Activated T-helper 1 cell treated with anti-CD3 and anti-CD28 coated beads, Interleukin-12 subunit alpha, Interleukin-12 subunit beta, Interleukin-2, Interleukin-4 antibody, amounts not matched to agents 30 ng/mL and 10 ng/mL and 1 ng/mL, durations not matched to agents 14 hours and 24 hours and 36 hours (primary cell): ENCODE measurements at places on chromosomes 13 and 19. TPM values are rescaled to one million over a fixed set of nuclear protein-coding genes. Genes with fewer than 3 reads are reported as not detected.

DNA sequence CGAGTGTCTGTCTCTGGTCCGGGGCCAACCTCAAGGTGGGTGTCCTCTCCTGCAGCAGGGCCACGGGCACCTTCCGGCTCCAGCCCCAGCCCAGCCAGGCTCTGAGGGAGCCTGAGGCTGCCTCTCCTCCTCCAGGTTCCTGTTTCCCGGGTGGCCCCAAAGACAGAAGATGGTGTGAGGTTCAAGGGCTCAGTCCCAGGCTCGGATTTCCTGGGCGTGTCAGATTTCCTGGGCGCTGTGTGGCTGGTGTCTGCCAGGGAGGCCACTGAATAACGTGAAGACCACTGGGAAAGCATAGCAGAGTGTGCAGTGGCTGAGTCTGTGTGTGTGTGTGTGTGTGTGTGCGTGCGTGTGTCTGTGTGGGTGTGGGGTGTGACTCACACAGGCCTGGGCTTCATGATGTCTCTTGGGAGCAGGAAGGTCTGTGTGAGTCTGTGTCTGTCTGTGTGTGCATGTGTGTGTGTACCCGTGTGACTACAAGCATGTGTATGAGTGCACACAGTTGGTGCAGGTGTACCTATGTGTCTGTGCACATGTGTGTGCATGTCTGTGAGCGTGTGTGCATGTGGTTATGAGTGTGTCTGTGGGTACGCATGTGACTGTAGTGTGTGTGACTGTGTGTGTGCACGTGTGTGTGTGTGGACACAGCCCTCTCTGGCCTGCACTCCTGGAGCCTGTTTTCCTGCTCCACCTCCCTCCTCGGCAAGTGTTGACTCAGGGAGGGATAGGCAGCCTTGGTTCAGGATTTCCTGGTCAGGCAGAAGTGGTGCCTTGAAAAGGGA is 28.3 kb downstream of the CEBPA start:
- no peak for DNase-seq

DNA sequence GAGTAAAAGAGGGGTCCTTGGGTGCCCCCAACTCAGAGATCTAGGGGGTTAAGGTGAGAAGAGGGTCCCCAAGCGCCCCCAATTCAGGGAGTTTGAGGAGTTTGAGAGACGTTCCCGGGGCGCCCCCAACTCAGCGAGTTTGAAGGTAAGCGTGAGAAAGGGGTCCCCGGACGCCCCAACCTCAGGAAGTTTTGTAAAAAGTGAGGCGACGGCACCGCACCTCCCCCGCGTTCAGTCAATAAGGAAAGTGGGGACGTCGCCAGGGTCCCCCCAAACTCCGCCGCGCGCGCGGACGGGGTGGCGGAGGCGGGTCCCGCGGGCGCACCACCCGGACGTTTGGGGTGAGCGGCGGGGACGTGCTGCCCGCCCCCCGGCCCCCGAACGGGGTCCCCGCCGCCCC is 353 bp downstream of the RFX2 start:
- no peak for DNase-seq

DNA sequence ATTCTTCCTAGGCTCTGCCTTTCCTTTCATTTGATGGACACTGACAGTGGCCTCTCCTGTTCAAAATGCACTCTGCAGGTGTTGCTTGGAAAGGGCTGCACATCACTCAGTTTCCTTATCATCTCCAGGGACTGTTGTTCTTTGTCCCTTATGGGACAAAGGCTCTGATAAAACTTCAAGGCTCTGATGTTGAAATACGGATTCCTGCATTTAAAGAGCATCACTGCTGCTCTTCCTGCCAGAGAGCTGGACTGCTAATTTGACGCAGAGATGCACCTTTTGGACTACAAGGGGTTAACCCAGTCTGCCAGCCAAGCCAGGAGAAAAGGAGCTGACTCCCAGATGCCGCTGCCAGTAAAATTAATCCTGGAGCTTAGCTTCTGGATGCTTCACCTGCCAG is 952.1 kb downstream of the DIAPH3 start:
- no peak for DNase-seq

DNA sequence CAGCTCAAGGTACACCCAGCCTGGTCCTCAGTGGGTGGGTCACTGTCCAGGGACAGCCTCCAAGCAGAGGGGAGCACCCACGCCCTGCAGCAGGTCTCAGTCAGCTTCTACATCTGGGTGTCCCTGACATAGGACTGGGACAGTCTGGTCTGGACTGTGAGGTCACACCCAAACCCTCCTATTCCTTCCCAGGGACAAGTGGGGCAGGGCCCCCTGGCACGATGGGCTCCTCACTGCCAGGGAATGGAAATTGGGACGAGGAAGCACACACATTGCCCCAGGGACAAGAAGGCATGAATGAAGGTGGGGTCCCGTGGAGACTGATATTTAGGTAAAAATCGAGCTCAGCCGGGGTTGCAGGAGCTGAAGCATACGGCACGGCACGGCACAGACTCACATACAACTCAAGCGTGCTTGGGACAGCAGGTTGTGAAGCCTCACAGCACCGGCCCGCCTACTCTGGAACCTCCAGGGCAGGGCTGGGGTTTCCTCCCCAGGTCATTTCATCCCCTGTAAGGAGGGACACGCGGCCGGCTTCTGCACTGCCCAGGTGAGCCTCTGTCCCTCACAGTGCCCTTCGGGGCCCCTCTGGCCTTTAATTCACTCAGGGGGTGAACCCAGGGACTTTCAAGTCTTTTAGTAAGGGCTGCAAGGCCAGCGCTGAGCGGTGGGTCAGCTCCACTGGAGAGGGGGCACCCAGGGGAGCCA is 3.5 kb downstream of the PNMA8B start:
- no peak for DNase-seq

DNA sequence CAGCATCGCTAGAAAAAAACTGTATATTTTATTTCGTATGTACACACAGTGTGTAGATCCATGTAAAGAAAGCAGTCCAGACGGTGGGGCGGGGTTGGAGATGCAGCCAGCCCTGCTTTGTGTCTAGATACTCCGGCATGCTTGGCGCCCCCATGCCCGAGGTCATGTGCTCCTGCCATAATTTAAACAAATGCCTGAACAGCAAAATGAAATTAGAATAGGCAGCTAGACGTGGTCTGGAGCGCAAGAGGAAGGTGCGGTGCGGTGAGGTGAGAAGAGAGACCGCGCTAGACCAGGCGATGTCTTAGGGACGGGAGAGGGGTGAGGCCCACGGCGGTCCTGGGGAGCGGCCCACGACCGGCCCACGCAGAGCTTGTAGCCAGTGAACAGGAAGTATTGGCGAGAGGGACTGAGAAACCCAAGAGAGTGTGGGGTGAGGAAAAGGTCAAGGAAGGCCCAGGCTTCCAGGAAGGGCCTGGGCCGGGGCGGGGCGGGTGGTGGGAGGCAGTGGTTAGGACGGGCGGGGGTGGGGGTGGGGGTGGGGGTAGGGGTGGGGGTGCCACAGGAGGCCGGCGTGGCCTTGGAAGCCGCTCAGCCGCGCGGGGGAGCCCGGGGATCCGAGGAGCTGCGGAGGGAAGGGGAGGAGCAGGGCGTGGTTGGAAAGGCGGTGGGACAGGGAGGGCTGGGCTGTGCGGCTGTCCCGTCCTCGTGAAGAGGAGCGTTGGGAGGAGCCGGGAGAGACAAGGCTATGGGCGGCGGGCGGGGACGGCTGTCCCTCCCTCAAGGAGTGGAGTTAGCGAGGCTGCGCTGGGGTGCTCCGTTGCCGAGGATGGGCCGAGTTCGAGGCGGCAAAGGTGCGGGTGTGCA is 254.7 kb upstream of the SGCG start:
- DNase-seq = no peak

DNA sequence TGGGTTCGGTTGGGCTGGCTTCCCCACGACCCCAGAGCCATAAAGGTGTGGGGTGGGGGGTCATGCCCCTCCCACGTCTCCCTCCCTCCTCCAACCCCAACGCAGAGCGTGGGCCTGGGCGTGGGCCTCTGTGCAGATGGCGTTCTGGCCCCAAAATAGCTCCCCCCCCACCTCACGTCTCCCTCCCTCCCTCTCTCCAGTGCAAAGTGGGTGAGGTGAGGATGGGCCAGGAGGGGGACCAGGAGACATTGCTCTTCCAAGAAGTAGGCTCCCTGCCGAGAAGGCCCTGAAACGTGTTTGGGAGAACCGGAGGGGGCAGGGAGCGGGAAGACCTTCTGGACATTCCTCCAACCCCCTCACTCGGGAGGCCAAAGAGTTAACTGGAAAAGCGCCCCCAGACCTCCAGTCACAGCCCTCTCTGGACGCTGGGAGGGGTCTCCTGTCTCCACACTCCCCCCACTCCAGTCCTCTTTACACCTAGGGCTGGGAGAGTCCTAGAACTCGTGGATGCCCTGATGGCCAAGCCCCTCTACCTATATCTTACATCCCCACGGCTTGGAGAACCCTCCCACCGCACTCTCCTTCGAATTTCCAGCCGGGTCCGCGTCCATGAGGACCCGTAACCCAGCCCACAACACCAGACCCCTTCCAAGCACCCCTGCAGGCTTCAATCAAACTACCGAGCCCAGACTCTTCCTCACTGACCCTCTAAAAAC is 855 bp downstream of the UNC13A start:
- no peak for DNase-seq

DNA sequence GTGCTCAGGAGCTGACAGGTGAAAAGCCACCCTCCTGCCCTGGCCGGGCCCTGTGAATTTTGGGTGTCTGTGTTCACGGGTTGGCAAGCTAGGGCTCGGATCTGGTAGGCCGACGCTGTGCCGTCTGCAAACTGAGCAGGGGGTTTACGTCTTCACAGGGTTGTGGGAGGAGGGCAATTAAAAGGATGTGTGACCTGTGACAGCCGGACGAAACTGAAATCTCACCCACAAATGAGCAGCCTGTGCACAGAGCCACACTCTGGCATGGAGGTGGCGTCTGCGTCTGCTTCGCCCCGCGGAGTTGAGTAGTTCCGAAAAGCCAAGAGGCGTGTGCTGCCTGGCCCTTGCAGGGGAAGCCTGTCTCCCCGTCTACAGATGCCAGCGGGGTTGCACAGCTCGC is 117.3 kb downstream of the KDM4B start:
- DNase-seq = no peak

- no peak for DNase-seq
Observed at GRCh38 chr19:38035515-38036495, 128.8 kb downstream of the SIPA1L3 start.

DNA sequence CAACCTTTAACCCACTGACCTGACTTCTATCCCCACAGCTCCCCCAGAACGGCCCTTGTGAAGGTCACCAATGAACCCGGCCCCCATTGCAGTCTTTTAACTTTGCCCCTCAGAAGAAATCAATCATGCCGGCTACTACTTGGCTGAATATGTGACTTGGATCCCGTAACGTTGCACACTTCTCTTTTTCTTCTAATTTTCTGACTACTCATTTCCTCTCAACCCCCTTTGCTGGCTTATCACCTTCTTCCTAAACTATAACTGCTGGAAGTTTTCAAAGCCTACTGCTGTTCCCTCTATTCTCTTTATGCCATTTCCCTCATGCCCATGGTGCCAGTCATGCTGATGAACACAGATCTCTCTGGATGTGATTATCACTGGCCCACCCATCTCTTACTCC is 367.6 kb downstream of the DNAJC15 start:
- no peak for DNase-seq

The OR10H1 gene
- not detected in 2 replicates for total RNA-seq

The MEIOSIN gene
- not detected in 2 replicates for total RNA-seq

The GMIP gene
- 67.8 and 71.6 TPM in 2 replicates for total RNA-seq

The TLE6 gene
- 0.57 and 0.83 TPM in 2 replicates for total RNA-seq

The COX6B1 gene
- 434 and 451 TPM in 2 replicates for total RNA-seq

The SYT3 gene
- total RNA-seq = not detected in 2 replicates
